ENCODE measurements at places on chromosomes 6 and 20. TPM values are rescaled to one million over a fixed set of nuclear protein-coding genes. Genes with fewer than 3 reads are reported as not detected.
A peak's percentile ranks its signal among the peaks of the same experiment; 100 is the strongest.

- peak; percentile 24 for DNase-seq
These were observed 638 bp upstream of the MYL9 start for GRCh38 chr20:36540551-36541211.

- no peak for DNase-seq
These were observed 238.5 kb downstream of the ZFAND3 start for GRCh38 chr6:38057994-38058393.

DNA sequence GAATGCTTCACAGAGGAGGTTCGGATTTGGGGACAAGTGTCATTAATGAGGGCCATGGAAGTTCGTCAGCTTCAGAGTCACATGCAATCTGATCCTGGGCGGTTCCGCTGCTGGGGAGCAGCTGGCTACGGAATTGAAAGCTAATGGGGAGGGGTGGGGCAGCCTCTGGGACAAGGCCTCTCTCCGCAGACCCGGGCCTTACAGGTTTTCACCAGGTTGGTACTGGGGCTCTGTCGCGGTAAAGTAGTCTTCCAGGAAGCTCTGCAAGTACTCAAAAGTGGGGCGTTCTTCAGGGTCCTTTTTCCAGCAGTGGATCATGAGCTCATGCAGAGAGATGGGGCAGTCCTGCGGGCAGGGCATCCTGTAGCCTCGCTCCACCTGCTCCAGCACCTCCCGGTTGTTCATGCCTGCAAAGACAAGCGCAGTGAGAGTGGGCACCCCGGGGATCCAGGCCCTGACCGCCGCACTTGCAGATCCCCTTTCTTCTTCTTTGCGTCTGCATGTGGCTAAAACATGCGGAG is 55.9 kb upstream of the TRAF3IP2 start:
- peak; percentile 79 for DNase-seq

DNA sequence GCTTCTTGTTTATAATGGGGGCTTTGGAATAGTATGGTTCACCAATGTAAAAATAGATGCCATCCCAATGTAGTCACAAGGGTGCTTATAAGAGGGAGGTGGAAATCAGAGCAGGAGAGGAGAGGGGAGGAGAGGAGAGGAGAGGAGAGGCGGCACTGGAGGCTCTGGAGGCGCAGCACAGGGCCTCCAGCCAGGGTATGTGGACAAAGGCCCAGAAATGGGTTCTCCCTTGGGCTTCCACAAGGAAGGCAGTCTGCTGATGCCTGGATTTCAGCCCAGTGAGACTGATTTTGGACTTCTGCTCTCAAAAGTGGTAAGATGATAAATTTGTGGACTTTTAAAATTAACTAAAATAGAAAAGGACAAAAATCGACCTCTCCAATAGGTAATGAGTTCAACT is 116.8 kb downstream of the RNASET2 start:
- no peak for DNase-seq

DNA sequence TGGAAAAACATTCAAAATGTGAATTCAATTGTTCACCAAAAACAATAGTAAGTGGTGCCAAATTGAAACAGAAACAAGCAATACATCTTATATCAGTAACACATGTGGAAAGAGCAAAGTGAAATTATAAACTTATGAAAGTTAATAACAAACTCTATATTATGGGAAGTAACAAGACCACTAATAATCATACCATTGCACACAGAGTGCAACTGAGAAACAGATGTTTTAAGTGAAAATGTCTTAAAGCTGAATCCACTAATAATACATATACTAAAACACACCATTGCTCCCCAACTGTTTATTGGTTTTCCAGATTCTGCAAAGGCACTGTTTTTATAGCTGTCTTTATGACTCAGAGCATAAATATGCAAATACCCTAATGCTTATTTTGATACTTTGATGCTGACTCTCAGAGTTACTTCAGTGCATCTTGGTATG is 292.3 kb downstream of the RFPL4B start:
- DNase-seq, result no peak

DNA sequence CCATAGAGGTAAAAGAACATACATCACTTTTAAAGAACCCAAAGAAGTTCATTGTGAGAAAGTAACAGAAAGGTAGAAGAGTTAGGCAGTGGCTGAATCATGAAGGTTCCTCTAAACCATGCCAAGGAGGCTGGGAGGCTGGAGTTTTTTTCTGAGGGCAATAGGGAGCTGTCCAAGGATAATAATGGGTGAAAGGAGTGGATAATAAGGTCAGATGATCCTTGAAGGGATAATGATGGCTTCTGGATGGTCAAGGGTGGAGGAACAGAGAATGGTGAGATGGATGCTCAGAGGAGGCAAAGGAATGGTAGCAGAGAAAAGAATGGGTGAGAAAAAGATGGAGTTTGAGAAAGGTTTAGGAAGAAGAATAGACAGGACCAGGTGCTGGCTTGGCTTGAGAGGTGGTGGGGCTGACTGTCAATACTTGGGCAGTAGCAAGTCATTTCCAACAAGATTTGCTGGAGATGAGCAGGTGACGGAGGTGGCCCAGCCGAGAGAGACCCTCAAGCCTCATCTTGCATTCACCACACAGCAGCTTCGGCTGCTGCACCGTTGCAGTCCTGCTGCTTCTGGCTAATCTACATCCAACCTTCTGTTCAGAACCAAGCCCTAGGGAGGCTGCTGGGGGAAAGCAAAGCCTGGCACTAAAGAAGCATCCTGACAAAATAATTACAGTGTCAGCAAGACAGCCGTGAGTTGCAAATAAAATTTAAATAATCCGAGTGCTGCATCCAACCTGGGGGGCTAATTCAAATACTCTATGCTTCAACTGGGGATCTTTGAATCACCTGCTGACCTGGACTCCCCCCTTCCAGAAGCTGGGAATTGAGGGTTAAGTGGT is 131.2 kb upstream of the KCNG1 start:
- no peak for DNase-seq

DNA sequence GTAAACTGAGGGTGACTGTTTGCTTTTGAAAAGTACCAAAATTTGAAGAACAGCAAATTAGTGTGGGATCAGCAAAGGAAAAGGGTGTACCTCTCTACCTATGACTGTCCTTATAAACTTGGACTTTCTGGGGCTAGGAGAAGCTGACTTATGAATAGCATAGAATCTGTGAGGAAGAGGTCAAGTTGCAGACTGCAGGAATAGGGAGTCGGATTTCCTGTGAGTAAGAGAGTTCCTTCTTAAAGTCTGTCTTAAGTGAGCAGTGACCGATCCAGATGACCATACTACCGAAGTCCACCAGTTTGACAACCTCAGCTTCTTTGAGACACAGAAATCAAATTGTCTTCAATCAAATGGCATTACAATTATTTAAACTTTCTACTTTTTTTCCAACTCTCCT is 708.7 kb downstream of the UTRN start:
- DNase-seq, result no peak

DNA sequence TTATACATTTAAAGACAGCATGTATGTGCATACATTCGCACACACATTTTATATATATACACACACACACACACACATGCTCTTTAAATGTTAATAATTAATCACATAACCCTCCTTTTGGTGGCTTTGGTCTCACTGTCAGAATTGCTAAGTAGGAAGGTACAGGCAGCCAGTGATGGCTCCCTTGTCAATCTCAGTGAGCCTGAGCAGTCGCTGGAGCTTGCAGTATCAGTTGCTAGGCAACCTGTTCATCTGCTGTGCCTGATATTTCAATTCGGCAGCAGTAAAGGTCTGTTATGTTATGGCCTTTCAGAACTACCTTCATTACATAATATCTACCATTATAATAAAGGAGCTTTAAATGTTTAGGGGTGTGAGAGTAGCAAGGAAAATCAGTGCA is 374.3 kb downstream of the LMBRD1 start:
- peak; percentile 39 for DNase-seq

DNA sequence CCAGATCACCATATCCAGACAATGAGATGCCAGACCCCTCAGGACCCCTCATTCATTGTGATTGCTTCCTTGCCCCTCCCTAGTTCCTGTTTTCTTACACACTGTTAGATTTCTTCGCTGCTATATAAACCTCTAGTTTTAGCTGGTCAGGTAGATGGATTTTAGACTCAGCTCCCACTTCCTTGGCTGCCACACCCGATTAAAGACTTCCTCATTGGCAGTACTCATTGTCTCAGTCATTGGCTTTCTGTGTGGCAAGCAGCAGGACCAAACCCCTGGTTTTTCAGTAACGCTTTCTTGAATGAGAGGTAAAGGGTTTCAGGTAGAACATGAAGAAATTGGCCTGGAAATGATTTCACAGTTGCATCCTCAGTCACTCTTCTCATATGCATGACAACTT is 47.9 kb downstream of the QRSL1 start:
- no peak for DNase-seq

DNA sequence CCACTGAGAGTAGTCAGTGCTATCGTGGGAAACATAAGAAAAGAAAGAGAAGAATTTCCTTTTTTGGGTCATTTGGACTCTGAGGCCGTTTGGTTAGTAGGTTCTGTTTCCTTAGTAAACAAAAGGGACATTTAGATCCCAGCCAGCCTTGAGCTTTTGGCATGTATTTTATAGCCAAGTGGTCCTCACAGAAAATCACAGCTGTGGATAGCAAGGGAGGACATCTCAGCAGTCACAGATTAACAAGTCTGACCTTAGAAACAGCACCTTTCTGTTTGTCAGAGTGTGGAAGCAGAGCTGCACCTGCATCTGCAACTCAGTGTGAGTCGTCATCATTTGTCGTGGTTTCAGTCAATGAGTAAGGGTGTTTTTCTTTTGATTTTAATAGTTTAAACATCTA is 40.5 kb downstream of the FAM120B start:
- DNase-seq, result no peak

DNA sequence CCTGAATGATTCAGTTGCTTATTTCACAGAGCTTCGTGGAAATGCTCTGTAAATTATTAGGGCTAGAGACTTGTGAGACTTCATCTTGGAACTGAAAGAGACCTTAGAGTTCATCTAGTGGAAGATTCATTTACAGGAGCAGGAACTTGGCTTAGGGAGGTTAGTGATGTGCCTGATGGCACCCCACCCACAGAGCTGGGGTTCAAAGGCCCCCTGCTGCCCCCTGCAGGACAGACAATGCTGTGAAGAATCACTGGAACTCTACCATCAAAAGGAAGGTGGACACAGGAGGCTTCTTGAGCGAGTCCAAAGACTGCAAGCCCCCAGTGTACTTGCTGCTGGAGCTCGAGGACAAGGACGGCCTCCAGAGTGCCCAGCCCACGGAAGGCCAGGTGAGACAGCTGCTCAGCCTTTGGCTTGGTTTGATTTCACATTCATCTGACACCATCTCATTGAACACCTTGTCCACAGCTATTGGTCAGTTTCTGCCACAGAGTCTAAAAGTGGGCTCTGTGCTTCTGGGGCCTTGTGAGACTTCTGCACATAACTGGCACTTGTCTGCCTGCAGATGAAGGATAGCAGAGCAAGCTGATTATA is 25.1 kb downstream of the MYBL2 start:
- DNase-seq, result peak; percentile 69

GRCh38 chr6:107101686-107102413 is 13.5 kb downstream of the BEND3 start:
- DNase-seq, result no peak

DNA sequence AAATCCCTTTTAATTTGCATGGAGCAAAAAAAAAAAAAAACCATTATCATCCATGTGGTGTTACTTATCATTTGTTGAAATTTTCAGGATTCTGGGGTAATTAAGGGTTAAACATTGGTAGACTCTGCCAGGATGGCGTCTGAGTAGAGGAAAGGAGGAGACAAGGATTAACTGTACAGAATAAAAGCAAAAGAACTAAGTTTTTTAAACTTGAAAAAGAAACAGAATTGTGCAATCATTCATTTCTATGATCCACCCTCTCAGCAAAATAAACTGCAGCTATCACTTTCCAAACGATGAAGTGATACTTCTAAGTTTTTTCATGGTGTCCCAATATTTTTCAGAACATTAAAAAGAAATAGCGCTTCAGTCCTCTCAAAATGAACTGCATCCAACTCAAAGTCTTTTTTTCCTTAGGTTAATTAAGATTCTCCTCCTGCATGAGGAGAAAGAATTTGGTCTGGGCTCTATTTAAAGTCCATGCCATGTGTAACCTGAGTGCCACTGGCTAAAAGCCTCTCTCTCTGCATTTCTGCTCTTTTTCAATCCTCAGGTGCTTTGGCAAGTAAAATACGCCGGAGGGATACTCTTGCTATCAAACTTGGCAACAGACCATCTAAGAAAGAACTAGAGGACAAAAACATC is 69.5 kb upstream of the LTV1 start:
- no peak for DNase-seq

DNA sequence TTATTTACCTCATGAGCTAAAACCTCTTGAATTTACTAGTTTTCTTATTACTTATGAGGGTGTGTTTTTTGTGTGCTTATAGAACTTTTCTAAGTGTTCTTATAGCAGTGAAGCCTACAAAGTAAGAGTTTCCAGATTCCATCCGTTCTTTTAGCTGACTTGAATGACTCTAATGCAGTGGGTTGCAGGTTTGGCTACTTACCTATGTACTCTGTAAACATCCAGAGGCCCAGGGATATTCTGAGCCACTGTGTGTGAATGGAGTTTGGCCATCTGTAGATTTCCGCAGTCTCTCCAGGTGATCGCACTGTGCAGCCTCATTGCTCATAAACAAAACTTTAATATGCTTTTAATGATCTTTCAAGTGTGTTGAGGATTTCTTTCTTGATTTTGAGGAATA is 157.8 kb downstream of the MYO6 start:
- no peak for DNase-seq

- no peak for DNase-seq
These were observed 72.9 kb downstream of the ATG5 start for GRCh38 chr6:106252687-106253086.

GRCh38 chr6:87826424-87826823 is 124.4 kb upstream of the AKIRIN2 start:
- DNase-seq, result no peak

GRCh38 chr6:24431045-24431451 is 28.3 kb downstream of the MRS2 start:
- peak; percentile 28 for DNase-seq

Gene SLC24A3
- 0.31 TPM for total RNA-seq

Gene PRL
- total RNA-seq, result not detected

Gene MTCH1
- total RNA-seq, result 250 TPM

Gene CLDN20
- not detected for total RNA-seq

Gene COL11A2
- total RNA-seq, result 0.49 TPM

Gene WFDC2
- 2.7 TPM for total RNA-seq

Data from neural progenitor cell (in vitro differentiated cells).